NCI-H524 treated with DMSO at 0.1 percent for 48 hours (cell line): ENCODE measurements at places on chromosomes 7 and 10.

- DNase-seq: peak; percentile 31
Measured at GRCh38 chr7:101838837-101839483, 21.5 kb downstream of the CUX1 start.

DNA sequence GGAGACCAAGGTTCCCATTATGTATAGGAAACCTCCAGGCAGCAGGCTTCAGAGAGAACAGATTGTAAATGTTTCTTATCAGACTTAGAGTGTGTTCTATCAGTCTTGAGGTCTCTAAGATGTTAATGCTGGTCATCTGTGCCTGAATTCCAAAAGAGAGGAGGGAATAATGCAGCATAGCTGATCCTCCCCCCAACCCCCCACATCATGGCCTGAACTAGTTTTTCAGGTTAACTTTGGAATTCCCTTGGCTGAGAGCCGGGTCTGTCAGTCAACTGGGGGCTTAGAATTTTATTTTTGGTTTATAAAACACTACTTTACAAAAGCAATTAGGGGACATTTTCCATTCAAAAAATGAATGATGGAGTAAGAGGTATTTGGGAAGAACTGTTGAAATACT, 184.3 kb downstream of the NEBL start:
- DNase-seq: no peak

- DNase-seq: no peak
Measured at GRCh38 chr10:71299071-71299785, 19.8 kb upstream of the SLC29A3 start.

- no peak for DNase-seq
Measured at GRCh38 chr7:41754046-41754445, 51.2 kb upstream of the INHBA start.

GRCh38 chr7:39672176-39672575, 48.8 kb downstream of the RALA start:
- DNase-seq: no peak

GRCh38 chr10:117410557-117410956, 35.3 kb upstream of the PDZD8 start:
- DNase-seq: no peak

DNA sequence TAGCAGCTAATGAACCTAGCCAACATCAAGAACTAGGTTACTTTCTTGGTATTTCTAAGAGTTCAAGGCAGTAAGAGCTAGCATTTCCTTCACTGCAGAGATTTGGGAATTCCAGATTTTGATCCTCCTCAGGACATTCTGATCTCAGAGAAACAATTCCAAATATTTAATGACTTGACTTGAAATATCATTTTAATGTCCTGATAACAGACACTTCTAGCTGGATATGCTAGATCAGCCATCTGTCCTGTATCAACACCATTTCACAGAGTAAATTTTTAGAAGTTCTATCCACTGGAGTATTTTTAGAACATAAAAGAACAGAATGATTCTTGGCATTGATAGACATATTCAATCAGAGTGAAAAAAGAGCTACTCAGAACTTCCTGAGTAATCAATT, 151.3 kb downstream of the RAPGEF5 start:
- no peak for DNase-seq

- DNase-seq: no peak
Measured at GRCh38 chr10:31468536-31468859, 149.5 kb downstream of the ZEB1 start.

- no peak for DNase-seq
Measured at GRCh38 chr10:68052463-68052862, 22.6 kb downstream of the HERC4 start.

DNA sequence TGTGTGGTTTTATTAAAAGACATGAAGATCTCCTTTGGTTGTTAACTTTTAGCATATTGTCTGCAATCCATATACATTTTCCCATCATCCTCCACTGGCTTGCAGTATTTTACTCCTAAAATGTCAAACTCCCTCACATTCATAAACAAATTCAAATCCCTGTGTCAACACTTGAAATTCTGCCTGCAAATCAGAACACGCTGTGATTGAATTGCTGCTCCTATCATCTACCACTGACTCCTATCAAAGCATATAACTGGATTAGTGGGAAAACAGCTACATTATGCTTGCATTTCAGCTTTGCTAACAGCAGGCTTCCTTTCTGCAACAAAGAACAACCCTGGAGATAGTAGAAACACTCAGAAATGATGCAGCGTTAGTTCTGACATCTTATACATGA, 281.8 kb upstream of the HGF start:
- DNase-seq: no peak

- no peak for DNase-seq
Measured at GRCh38 chr7:21543528-21544302, 876 bp downstream of the DNAH11 start.

GRCh38 chr10:21926358-21926925, 77.1 kb downstream of the DNAJC1 start:
- no peak for DNase-seq

- DNase-seq: no peak
Measured at GRCh38 chr10:88117869-88118632, 254.6 kb downstream of the PTEN start.

DNA sequence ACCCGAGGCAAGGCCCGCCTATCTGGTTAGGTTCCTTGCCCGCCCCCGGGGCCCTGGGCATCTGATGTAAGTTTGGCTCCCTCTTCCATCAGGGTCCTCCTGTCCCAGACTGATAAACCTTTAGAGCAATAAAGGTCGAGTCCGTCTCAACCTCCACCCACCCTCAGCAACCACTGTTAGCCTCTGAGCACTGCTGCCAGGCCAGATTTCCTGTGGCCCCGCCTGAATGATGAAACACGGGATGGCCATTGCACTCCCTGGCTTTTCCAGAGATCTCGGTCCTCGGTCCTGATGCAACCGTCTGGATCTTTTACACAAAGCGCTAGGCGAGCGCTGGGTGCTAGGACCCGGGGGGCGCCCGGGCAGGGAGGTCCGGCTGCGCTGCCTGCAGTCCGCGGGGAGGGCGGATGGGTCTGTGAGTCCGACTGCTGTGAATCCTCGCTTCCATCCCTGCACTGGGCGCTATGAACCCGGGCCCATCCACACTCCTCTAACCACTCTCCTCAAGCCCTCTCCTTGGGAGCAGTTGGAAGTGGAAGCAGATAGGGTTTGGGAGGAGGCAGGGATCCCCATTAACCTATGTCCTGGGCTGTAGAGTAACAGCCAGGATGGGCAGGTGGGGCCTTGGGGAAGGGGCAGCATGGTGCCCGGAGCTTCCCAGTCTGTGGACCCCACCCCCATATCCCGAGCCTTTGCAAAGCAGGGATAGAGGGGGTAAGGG, 875 bp upstream of the DDIT4 start:
- DNase-seq: peak; percentile 15

DNA sequence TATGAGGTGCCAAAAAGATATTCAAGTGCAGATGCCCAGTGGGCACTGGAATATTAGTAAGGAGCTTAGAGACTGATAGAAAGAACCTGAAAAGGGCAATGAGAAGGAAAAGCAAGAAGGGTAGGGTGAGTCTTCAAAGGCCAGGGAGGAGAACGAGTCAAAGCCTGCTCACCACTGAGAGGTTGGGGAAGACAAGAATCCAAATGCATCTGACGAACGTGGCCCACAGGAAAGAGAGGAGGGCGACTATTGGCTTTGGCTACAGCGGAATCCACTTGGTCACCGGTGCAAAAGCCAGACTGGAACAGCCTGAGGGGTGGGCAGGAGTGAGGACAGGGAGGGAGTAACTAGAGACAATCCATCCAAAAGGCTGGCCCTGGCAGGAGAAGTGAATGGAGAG, 216.7 kb upstream of the KLF14 start:
- no peak for DNase-seq

GRCh38 chr7:151769188-151769821, 107.6 kb downstream of the PRKAG2 start:
- no peak for DNase-seq

DNA sequence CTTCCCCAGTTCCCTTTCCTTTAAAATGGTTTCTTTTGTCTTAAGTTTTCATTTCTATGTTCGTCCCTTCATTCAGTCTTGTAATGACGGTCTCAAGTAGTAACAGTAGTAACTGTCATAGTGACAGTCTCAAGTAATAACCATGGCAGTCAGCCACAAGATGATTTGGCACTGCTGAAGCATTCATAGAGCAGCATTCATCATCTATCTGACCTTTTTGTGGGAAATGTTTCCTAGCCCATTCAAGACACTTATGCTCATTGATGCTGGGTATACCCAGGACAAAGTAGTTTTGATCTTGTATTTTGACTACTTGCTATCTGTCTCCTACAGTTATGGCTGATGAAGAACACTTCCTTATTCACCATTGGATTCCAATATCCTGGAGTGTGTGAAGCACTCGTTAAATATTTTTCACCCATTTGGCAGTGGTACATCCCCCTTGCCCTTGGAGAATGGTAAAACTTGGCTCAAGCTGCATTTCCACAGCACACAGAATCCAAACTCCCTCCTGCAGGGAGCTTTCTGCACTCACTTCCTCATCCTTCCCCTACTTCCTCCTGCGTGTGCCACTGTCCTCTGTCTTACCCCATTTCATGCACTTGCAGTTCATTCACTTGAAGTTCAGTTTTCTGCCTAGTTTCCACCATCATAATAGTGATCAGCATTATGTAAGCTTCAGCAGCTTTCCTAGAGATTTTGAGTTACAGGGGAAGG, 19.0 kb downstream of the GIMAP4 start:
- DNase-seq: no peak

GRCh38 chr7:70570961-70571360, 561.0 kb upstream of the GALNT17 start:
- no peak for DNase-seq

DNA sequence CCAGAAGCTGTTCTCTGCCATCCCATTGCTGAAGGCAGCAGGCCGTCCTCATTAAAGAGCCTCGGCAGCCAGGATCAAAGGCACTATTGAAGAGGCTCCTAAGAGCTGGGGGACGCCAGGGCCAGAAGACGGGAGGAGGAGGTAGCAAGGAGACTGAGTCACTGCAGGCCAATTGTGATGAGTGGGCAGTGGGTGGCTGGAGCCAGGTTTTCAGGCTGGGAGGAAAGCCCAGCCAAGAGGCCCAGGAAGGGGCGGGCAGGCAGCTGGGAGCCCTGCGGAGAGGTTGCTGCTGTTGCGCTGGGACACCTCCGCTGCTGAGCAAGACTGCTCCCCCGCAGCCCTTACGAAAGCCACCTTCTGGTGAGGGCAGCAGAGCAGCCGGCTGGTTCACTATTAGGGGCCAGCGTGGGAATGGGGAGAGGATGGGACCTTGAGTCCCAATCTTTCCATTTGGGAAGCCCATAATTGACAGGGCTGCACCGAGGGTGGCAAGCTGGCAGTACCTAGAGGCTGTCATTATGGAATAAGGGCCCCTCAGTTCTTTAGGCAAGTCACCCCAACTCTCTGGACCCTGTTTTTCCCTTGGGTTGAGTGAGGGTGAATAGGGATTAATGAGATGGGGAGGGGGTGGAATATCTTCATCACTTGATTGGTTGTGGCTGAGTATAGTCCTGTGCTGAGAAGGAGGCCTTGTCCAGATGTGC, 48.4 kb downstream of the UNC5B start:
- DNase-seq: no peak

DNA sequence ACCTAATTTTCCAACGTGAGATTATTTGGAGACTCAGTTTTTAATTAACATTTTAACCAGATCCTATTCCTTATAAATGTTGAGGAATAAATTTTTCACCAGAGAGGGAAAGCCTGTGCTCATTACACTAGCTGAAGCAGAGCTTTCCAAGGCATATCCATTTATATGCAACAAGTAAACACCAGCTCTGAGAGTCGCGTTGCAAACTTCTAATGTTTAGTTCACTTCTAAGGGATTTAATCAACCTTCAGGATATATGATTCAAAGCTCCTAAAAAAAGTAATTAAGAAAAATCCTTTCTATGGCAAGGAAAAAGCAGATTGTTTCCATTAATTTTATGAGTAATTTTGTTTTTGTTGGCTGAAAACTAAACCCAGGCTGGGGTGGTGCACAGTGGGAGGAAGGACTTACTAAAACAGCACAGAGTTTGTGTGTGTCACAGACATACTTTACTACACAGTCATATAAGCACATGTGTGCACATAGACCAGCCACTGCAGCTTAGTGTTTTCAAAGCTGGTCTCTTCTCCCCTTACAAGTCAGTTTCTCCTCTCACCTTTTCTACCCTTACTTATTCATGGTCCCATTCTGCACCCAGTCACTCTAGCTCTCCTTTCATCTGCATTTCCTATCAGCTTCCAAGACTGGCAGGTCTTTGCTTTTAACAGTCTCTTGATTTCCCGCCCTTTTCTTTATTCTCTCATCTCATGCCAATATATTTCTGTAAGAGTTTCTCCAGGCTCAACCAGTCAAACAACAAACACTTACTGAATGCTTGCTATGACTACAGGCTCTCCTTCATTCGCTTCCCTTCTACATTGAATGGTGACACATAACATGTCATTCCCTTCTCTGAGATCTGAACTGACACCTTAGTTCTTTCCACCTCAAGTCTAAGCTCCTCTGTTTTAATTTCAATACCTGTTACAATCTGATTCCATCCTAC, 81.1 kb upstream of the FZD1 start:
- DNase-seq: no peak

DNA sequence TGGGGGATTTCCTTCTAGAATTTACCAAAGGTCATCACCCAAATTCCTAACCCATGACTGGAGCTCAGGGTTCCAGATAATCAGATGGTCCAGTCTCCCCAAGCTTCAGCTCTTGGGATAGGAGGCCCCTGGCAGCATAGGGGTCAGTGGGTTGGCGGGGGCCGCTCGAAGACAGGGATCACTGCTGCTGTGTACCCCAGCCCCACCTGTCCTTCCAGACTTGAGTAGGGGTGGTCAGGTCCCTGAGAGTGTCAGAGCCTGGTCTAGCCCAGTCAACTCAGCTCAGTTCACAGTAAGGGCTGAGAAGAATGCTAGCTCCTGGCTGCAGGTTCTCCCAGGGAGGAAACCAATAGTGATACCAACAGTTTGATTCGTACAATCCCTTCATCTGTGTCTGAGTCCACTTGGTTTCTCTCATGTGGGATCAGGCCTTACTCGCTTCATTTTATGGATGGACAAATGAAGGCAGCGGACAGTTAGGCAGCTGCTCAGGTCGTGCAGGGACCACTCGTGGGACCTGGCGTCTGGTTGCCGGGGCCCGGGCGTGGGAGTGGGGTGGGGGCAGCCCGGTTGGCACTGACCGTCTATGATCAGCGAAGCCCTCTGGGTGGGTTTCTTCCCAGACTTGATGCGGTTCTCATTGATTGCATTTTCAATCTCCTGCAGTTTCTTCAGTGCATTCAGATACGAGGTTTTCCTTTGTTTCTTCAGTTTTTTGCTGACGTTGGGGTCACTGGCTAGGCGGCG, 78.9 kb downstream of the PRPF18 start:
- no peak for DNase-seq

- no peak for DNase-seq
Measured at GRCh38 chr10:78811174-78811573, 257.6 kb upstream of the ZMIZ1 start.

GRCh38 chr10:101014230-101014884, 14.7 kb downstream of the LZTS2 start:
- DNase-seq: no peak

DNA sequence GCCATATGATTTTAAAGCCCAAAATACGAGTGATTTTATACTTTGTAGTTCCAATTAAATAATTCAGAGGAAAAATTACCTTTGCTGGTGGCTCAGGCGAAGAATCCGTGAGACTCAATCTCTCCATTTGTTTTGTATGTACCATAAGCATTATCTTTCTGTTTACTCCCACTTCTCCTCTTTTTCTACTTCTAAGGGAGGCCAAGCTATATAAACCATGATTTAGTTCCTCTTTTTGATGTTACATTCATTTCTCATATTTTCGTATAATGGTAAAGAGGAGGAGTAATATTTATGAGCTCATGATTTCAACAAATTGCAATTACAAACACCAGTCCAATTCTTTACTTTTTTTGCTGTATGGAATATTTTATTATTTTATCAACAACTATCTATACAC, 50.6 kb upstream of the TES start:
- DNase-seq: no peak

GRCh38 chr10:73717556-73717955, 19.6 kb upstream of the AGAP5 start:
- no peak for DNase-seq
